ENCODE measurements at places on chromosomes 5 and 9.

GRCh38 chr5:158561562-158562190 is 538.0 kb downstream of the EBF1 start:
- DNase-seq = no peak

DNA sequence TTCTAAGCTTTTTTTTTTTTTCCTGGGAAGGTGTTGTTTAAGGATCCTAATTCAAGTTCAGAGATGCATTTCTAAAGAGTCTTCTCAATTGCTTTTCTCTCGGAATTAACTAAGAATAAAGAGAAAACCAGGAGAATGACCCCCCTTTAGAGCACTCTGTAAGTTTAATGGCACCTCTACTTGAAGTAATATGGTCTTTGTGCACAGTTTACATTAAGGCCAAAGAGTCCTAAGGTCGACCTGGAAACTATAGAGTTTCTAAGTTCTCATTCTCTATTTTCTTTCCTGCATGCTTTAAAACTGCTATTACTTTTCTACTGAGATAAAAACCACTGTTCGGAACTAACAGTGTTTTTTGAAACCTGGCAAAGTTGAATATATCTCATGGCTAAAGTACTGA is 923.1 kb upstream of the CDH10 start:
- DNase-seq = no peak

- no peak for DNase-seq
Observed at GRCh38 chr9:138023394-138024124, 146.0 kb downstream of the CACNA1B start.

GRCh38 chr5:94469894-94470329 is 148.5 kb downstream of the KIAA0825 start:
- no peak for DNase-seq

DNA sequence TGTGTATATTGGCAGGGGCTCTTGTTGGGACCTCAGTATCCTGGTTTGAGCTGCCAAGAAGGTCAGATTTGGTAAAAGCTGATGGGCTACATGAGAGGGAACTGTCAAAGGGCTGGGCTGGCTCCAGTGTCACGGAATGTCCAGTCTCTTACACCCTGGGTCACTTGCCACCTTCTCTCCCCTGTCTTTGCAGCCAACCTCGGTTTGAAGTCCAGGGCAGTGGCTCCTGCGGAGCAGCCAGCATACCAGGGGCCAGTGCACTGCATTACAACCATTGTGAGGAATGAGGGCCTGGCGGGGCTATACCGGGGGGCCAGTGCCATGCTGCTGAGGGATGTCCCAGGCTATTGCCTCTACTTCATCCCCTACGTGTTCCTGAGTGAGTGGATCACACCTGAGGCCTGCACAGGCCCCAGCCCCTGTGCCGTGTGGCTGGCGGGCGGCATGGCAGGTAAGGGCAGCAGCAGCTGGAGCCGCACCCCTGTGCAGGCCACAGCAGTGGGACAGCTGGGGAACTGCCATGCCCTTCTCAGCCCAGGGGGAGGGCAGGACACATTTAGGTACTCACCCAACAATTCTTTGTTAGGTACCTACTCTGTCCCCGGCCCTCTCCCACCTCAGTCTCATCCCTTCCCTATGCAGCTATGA is 24.2 kb downstream of the IL9 start:
- DNase-seq = no peak

- no peak for DNase-seq
Observed at GRCh38 chr5:14449052-14449661, 132.4 kb upstream of the OTULINL start.

DNA sequence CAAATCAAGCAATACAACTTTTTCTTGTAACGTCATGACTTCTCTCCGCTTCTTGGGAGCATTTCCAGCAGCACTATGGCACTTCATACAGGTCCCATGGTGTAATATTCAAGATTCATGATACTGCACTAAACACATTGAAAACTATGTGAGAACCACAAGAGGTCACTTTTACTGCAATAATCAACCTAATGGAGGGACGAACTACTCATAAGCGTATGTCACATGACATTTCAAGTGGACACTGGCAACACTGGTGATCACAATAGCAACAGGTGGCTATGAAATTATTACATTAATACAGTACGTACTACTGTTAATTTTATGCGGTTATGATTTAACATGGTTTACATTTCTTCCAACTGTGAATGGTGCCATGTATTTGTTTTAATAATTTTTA is 78.6 kb upstream of the TBC1D9B start:
- DNase-seq = no peak

- DNase-seq = no peak
Observed at GRCh38 chr9:117073539-117074341, 341.1 kb downstream of the ASTN2 start.

GRCh38 chr5:181191526-181192336 is 13.3 kb downstream of the TRIM7 start:
- DNase-seq = no peak

All from NK-92 treated with Interleukin-12 subunit alpha and Interleukin-12 subunit beta, amount 100 ng/mL, for 24 hours (cell line).